ENCODE measurements at places on chromosomes 6 and 20.

- H3K27me3 ChIP-seq = no peaks in the 10 kb centered on the region
- no peak for DNase-seq
- H3K4me3 ChIP-seq = no peak overlapping the region
- no peaks in the 10 kb centered on the region for H3K36me3 ChIP-seq
- no peaks in the 10 kb centered on the region for H3K4me1 ChIP-seq
- no peak overlapping the region for H3K27ac ChIP-seq
These were observed 23.7 kb downstream of the PEX7 start for GRCh38 chr6:136846046-136846445.

GRCh38 chr6:13295576-13295975 lies 32.8 kb downstream of the TBC1D7 start:
- H3K4me3 ChIP-seq = no peak overlapping the region
- H3K27me3 ChIP-seq = no peaks in the 10 kb centered on the region
- H3K27ac ChIP-seq = no peak overlapping the region
- H3K36me3 ChIP-seq = peaks cover 32% of the 10 kb centered on the region

GRCh38 chr6:51892339-51892738 lies 195.1 kb downstream of the PKHD1 start:
- H3K27ac ChIP-seq = no peak overlapping the region
- H3K4me3 ChIP-seq = no peak overlapping the region
- H3K36me3 ChIP-seq = no peaks in the 10 kb centered on the region
- H3K4me1 ChIP-seq = no peaks in the 10 kb centered on the region
- no peak for DNase-seq

GRCh38 chr20:2103461-2104153 lies 2.0 kb downstream of the STK35 start:
- H3K4me1 ChIP-seq = peaks cover 23% of the 10 kb centered on the region
- DNase-seq = peak; percentile 76
- peak overlapping the region; percentile 100 for H3K27ac ChIP-seq
- no peaks in the 10 kb centered on the region for H3K27me3 ChIP-seq

DNA sequence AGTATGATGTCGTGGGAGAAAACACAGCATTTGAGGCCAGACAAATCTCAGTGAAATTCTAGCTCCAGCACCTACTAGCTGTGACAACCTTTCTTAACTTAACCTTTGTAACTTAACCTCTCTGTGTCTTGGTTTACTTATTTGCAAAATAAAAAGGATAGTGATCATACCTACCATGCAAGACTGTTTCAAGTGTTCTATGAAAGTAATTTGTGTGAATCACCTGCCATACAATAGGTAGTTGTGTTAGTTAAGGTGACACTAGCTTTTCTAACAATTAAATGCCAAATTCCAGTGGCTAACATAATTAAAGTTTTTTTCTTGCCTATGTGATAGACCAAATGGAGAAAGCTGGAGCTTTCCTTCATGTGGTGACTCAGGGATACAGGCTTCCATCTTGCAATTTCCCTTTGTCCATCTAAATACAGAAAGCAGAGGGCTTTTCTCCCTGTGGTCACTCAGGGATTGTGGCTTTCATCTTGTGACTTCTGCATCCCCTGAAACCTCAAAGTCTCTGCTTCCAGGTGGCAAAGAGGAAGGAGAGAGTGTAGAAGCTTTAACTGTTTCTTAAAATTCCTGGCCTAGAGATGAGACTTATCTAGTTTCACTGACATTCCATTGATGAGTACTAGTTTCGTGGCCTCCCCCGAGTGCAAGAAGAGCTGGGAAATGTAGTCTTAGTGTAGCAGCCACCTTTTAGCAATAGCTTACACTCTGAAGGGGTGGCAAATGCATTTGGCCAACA lies 311.4 kb downstream of the CLIC5 start:
- H3K4me3 ChIP-seq = no peak overlapping the region
- no peaks in the 10 kb centered on the region for H3K36me3 ChIP-seq
- peaks cover 13% of the 10 kb centered on the region for H3K4me1 ChIP-seq
- H3K27me3 ChIP-seq = no peaks in the 10 kb centered on the region

DNA sequence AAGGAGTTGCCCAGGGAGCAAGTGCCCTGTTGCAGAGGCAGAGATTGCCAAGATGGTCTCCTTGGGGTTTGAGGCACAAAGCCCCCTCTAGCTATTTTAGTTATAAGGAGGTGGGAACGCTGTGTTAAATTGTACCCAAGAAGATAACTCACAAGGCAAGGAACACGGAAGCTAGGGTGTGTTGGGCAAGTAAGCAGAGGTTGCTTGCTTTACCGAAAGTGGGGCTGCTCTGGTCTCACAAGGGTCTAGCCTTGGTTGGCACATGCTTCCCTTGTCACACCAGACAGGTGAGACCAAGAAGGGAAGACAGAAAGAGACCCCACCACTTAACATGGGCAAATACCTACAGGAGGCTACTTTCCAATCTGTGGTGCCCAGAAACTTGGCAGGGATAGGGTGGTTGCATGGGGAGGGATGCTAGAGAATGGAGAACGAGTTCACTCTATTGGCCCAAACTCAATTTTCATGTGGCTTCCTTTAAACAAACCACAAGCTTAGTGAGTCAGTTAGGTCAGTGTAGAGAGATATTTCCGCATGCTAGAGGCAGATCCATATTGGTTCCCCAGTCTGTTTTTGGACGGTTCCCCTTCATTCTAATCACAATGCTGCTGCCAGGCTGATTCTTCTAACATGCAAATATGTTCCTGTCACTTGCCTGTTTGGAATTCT lies 42.4 kb downstream of the PLAGL1 start:
- H3K4me3 ChIP-seq = no peak overlapping the region
- peaks cover 3% of the 10 kb centered on the region for H3K27me3 ChIP-seq
- H3K4me1 ChIP-seq = peaks cover 27% of the 10 kb centered on the region
- no peak overlapping the region for H3K27ac ChIP-seq

- H3K36me3 ChIP-seq = no peaks in the 10 kb centered on the region
- H3K4me1 ChIP-seq = peaks cover 6% of the 10 kb centered on the region
- no peak for DNase-seq
- no peak overlapping the region for H3K27ac ChIP-seq
These were observed 1.4 kb downstream of the LAMP5 start for GRCh38 chr20:9515741-9516233.

DNA sequence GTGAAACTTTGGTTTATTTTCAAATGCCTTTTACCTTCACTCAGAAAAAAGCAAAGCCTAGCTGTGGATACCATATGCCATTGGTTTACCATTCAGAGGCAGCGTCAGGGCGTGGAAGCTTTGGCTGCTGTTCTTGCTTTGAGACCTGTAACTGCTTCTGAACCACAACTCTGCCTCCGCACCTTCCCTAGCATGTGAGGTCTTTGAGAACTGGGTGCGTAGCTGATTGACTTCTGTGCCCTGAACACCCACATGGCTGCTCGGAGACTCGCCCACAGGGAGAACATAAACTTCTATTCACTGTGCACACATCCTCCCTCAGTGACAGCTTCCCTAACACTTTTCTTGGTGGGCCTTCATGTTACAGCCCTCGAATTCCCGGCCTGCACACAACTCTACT lies 11.2 kb upstream of the CLDN20 start:
- no peak overlapping the region for H3K4me3 ChIP-seq
- H3K36me3 ChIP-seq = peaks cover 75% of the 10 kb centered on the region
- H3K27me3 ChIP-seq = no peaks in the 10 kb centered on the region
- DNase-seq = no peak
- H3K27ac ChIP-seq = no peak overlapping the region
- H3K4me1 ChIP-seq = peaks cover 8% of the 10 kb centered on the region

DNA sequence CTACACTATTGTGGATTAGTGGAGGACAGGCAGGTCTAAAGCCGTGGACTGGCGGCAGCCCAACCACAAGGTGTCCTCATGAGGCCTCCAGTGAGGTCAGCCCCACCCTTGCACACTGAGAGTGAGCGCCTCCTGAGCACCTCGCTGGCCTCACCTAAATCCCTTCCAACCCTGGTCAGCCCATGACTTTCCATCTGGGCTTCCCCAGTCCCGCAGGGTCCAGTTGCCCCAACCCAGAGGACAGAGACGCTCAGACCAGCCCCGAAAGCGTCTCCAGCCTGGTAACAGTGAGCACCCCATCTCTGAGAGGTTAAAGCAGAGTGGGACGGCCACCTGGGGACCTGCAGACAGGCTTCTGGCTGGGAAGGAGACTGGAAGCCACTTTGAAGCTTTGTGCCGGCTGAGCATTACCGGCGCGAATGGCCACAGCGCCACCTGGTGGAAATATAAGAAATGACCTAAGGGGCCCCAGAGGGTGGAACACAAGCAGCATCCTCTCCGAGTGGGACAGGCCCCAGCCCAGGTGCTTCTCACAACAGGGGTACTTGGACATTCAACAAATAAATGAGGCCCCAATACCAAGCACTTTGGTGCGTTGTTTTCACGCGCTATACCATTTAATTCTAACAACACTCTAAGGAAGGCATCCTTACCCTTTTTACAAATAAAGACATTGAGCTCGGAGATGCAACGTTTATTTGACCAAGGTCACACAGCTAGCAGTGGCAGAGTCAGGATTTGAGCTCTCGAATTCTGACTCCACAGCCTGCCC lies 65.7 kb upstream of the TOP1 start:
- H3K36me3 ChIP-seq = no peaks in the 10 kb centered on the region
- DNase-seq = peak; percentile 94
- H3K27ac ChIP-seq = no peak overlapping the region
- no peaks in the 10 kb centered on the region for H3K27me3 ChIP-seq
- no peak overlapping the region for H3K4me3 ChIP-seq

DNA sequence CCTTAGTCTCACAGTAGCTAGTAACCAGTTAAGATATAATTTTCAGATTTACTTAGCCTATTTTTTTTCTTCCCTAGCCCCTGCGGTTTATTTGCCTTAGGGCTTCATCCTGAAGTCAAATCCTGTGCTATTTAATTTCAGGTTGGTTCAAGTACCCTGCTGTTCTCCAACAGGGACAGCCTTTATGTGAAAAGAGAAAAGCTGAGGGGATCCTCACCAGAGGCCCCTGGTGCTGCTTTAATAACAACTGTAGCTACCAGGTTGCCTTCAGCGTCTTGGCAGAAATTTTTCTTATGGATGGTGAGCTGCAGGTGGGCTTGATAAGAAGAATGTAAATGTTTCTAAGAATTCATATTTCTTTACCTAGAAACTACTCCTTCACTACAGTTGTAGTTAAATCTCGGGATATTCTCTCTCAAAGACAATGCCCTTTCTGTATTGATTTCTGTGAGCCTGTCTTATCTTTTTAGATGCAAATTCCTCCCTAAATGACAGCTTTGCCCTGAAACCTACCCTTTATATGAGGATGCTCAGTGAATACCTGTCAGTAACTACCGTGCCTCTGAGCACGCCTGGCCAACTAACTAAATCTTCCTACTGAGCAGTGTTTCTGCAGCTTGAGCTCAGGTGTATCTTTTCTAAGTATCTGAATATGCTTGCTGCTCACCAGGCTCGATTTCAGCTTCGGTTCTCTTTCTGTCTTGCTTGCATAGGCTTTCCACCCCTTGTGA lies 320.5 kb downstream of the MMUT start:
- DNase-seq = no peak
- H3K4me1 ChIP-seq = no peaks in the 10 kb centered on the region
- no peaks in the 10 kb centered on the region for H3K36me3 ChIP-seq
- H3K27me3 ChIP-seq = no peaks in the 10 kb centered on the region

- no peak overlapping the region for H3K4me3 ChIP-seq
- no peaks in the 10 kb centered on the region for H3K36me3 ChIP-seq
- H3K27me3 ChIP-seq = no peaks in the 10 kb centered on the region
- no peaks in the 10 kb centered on the region for H3K4me1 ChIP-seq
- H3K27ac ChIP-seq = no peak overlapping the region
These were observed 198.1 kb upstream of the NRSN1 start for GRCh38 chr6:23927935-23928334.

DNA sequence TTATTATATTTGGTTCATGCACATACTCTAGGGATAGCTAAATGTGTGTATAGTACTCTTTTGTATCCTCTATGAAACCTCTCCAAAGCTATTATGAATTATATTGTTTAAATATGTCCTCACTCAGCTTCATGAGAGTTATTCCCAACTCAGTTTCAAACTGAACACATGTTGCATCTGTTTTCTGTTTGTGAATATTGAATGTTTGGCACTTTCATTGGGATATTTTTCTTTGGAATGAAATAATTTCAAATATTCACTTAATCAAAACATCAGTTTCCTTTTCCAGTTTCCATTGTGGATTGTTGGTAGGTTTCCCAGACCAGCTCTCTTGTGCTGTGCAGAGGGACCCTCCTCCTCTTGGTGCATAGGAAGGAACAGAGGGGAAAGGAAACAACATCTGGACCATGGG lies 46.6 kb downstream of the HDAC2 start:
- no peaks in the 10 kb centered on the region for H3K27me3 ChIP-seq
- no peak overlapping the region for H3K27ac ChIP-seq
- no peaks in the 10 kb centered on the region for H3K4me1 ChIP-seq

DNA sequence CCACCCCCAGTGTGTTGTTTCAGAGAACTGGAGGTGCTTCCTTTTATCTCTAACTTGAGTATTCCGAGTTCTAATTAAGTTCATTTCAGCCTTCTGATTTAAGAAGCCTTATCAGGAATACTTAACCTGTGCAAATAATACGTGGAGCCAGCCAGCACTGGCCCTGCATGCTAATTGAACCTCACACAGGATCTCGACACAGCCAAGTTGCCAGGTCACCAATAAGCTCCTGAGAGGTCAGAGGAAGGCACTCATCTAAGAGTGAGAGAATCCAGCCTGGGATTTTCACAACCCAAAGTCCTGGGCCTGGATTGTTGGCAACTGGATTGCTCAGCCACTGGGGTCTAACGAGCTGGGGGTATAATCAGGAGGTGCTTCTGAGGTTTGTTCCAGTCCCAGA lies 157.7 kb upstream of the LRFN2 start:
- H3K36me3 ChIP-seq = no peaks in the 10 kb centered on the region
- DNase-seq = no peak
- H3K4me1 ChIP-seq = no peaks in the 10 kb centered on the region
- peaks cover 8% of the 10 kb centered on the region for H3K27me3 ChIP-seq
- H3K27ac ChIP-seq = no peak overlapping the region
- no peak overlapping the region for H3K4me3 ChIP-seq

DNA sequence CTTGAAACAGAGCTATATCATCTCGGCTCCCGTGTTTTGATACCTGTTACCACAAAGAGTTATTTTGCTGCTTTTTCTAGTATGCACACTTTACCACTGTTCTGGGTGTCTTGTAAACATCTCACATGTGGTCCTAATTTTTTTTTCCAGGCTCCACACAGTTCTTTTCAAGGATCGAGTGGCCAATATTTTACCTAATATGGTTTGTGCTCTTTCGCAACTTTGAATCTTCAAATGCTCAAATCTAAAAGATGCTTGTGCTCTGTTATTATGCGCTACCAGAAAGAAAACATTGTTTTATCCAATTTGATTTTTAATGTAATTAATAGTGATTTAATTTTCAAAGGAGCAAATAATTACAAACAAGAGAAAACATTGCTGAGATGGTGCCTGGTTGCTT lies 10.7 kb downstream of the ENPP5 start:
- no peaks in the 10 kb centered on the region for H3K36me3 ChIP-seq
- no peak overlapping the region for H3K27ac ChIP-seq
- H3K4me1 ChIP-seq = no peaks in the 10 kb centered on the region

DNA sequence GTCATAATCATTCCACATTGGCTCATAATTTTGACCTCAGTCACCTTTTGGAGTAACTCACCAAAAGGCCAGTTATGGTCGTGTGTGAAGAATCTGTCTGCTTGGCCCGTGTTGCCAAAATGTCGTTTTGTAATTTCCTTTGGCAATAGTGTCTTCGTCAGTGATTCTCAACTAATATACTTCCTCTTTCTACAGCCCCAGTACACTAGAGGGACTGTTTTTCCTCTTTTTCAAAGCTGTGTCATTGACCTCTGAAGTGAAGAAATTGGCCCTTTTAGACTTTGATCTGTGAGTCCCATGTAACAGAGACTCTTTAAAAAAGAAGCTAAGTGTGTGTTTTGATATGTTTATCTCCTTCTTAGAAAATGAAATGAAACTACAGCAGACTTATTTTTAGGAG lies 5.2 kb downstream of the FOXO3 start:
- peaks cover 42% of the 10 kb centered on the region for H3K4me1 ChIP-seq
- peak overlapping the region; percentile 1 for H3K4me3 ChIP-seq
- no peaks in the 10 kb centered on the region for H3K27me3 ChIP-seq
- peaks cover 22% of the 10 kb centered on the region for H3K36me3 ChIP-seq
- DNase-seq = no peak
- peak overlapping the region; percentile 87 for H3K27ac ChIP-seq

Data from osteoblast (primary cell).